ENCODE measurements at places on chromosomes 12 and 14. TPM values are rescaled to one million over a fixed set of nuclear protein-coding genes. Genes with fewer than 3 reads are reported as not detected.
A peak's percentile ranks its signal among the peaks of the same experiment; 100 is the strongest.

GRCh38 chr12:60704171-60704914, 1108.5 kb downstream of the SLC16A7 start:
- no peaks in the 10 kb centered on the region for H3K36me3 ChIP-seq
- no peak overlapping the region for H3K27ac ChIP-seq
- no peak overlapping the region for H3K4me3 ChIP-seq
- H3K4me1 ChIP-seq: no peaks in the 10 kb centered on the region
- no peak for DNase-seq

DNA sequence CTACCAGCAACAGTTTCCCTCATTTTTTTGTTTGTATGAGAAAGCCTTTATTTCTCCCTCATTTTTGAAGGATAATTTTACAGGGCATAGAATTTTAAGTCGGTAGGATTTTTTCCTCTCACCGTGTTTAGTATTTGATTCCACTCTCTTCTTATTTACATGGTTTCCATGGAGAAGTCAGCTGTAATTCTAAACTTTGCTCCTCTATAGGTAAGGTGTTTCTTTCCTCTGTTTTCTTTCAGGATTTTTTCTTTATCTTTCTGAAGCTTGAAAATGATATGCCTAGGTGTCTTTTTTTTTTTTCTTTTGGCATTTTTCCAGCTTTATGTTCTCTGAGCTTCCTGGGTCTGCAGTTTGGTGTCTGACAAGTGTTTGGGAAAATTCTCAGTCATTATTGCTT, 75.6 kb upstream of the ETV6 start:
- no peak for DNase-seq
- H3K36me3 ChIP-seq: peaks cover 4% of the 10 kb centered on the region
- no peaks in the 10 kb centered on the region for H3K27me3 ChIP-seq
- H3K27ac ChIP-seq: no peak overlapping the region

- H3K36me3 ChIP-seq: no peaks in the 10 kb centered on the region
- no peak overlapping the region for H3K4me3 ChIP-seq
- no peak overlapping the region for H3K27ac ChIP-seq
- no peaks in the 10 kb centered on the region for H3K4me1 ChIP-seq
- H3K27me3 ChIP-seq: peaks cover 7% of the 10 kb centered on the region
- no peak for DNase-seq
These were observed 27.7 kb downstream of the KRT18 start for GRCh38 chr12:52976574-52977071.

DNA sequence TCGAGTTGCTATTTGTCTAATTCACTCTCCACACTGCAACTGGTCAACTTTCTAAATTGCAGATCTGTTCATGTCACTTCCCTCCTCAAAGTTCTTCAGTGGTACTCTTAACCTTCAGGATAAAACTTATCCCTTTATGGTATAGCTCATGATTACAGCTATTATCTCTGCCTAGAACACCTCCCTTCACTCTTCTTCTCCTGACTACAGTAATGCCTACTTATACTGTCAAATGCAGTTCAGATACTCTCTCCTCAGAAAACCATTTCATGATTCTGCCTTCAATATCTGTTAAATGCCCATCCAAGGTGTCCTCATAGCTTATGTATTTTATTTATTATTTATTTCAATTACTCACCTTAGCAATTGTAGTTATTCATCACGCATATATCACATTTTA, 85.5 kb downstream of the FAR2 start:
- H3K4me1 ChIP-seq: no peaks in the 10 kb centered on the region
- H3K27me3 ChIP-seq: no peaks in the 10 kb centered on the region
- no peak for DNase-seq
- no peak overlapping the region for H3K27ac ChIP-seq

- H3K4me3 ChIP-seq: peak overlapping the region; percentile 82
- no peak overlapping the region for H3K27ac ChIP-seq
- H3K36me3 ChIP-seq: peaks cover 7% of the 10 kb centered on the region
- peaks cover 21% of the 10 kb centered on the region for H3K4me1 ChIP-seq
- DNase-seq: no peak
These were observed 1.7 kb downstream of the USP44 start for GRCh38 chr12:95549392-95550084.

GRCh38 chr14:75837151-75837787, 144.5 kb downstream of the TGFB3 start:
- no peak for DNase-seq
- peaks cover 4% of the 10 kb centered on the region for H3K4me1 ChIP-seq
- no peaks in the 10 kb centered on the region for H3K36me3 ChIP-seq
- no peak overlapping the region for H3K27ac ChIP-seq
- no peak overlapping the region for H3K4me3 ChIP-seq
- H3K27me3 ChIP-seq: peaks cover 4% of the 10 kb centered on the region

DNA sequence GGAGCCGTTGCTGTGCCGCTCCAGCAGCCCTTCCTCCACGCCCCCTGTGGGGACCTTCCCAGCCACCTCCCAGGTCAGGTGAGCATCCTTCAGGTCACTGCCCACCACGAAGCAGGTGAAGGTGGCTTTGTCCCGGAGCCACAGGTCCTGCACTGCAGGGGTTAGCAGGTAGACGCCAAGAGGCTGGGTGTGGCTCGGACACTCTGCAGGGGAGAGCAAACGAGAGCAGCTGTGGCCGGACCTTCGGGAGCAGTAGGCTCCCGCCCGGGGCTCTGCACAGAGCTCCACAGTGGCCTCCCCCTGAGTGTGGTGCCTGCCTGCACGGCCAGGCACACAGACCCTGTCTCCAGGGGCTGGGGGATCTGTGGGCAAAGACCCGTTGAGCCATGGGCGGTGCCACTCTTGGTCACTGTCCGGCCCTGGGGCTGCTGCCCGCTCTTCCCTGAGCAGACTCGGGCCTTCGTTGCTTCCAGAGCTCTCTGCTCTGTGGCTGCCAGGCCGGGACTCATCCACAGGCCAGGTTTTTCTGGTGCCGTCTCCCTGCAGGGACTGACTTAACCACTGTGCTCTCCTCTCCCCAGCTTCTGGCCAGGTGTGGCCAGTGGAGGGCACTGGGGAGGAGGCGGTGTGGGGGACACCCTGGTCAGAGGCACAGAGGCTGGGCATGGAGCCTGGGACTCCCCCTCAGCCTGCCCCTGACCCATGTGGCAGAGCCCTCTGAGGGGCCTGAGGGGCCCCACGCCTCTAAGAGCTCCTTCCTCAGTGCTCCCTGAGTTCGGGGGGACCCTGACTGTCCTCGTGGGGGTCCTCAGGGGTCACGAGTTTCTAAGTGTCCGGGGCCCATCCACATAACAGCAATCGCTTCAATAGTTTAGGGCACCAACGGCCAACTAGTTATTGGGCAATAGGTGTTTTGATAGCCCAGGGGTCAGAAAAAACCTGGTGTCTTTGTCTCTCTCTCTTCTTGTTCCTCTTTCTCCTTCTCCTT, 314.9 kb downstream of the TMEM121 start:
- peaks cover 7% of the 10 kb centered on the region for H3K27me3 ChIP-seq
- no peaks in the 10 kb centered on the region for H3K4me1 ChIP-seq
- no peak for DNase-seq

DNA sequence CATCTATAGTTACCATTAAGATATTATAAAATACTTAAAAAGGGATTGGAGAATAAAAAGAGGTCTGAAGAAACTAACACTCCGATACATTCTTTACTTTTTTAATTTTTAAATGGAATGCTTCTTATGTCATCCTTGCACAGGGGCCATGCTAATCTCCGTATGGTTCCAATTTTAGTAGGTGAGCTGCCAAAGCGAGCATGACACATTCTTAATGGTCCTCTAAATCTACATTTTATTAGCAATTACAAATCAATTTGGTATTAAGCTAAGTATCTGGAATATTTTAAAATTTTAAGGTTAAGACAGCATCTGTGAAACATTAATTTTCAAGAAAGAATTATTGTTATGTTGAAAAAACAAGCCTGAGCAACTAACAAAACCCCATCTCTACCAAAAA, 6.2 kb upstream of the ARID4A start:
- H3K27me3 ChIP-seq: no peaks in the 10 kb centered on the region
- H3K4me1 ChIP-seq: no peaks in the 10 kb centered on the region
- no peaks in the 10 kb centered on the region for H3K36me3 ChIP-seq
- no peak overlapping the region for H3K4me3 ChIP-seq
- no peak overlapping the region for H3K27ac ChIP-seq
- no peak for DNase-seq

DNA sequence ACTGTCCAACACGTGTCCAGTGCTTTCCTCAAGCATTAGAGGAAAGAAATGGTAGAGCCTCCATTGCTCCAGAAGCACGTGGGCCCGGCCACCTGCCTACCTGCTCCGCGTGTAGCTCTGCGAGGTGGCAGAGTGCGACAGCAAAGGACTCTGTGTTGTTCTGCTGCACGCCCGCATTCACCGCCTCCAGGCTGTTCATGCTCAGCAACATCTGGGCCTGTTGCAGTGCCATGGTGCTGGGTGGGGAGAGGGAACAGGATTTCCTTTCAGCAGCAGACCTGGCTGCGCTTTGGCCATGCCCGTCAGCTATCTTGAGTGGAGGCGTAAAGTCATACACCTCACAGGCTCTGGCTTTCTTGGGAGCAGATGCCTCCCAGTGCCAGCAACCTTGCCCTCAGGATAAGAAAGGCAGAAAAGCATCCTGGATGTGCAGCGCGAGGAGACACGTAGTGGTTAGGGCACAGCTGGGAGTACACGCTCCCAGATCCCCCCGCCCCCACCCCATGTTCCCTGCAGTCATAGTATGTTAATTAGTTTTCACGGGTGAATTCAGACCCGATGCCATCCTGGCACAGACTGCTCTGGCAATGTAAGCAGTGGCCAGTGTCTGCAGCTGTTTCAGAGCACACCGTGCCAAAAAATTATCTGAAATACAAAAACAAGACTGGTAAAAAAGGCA, 25.1 kb downstream of the ANAPC5 start:
- H3K4me1 ChIP-seq: no peaks in the 10 kb centered on the region
- no peaks in the 10 kb centered on the region for H3K36me3 ChIP-seq

DNA sequence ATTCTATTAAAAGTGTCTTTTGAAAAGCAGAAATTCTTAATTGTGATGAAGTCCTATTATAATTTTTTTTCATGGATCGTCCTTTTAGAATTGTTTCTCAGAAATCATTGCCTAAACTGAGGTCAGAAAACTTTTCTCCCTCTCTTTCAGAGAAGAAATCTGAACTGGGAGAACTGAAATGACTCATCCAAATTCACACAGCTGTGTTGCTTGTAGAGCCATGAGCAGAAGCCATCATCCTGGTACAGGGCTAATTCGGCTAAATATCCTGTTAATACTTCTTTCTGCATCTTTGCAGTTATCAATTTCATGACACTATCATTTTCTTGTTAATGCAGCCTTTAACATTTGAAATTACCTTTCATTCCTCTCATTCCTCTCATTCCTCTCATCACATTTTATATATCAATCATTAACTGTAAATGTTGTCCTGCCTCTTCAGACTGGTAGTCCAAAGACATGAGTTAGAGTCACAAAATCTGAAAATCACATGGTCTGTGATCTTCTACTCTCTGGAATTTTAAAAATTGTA, 15.5 kb downstream of the SLC15A5 start:
- no peak for DNase-seq
- peaks cover 6% of the 10 kb centered on the region for H3K36me3 ChIP-seq
- no peak overlapping the region for H3K27ac ChIP-seq

DNA sequence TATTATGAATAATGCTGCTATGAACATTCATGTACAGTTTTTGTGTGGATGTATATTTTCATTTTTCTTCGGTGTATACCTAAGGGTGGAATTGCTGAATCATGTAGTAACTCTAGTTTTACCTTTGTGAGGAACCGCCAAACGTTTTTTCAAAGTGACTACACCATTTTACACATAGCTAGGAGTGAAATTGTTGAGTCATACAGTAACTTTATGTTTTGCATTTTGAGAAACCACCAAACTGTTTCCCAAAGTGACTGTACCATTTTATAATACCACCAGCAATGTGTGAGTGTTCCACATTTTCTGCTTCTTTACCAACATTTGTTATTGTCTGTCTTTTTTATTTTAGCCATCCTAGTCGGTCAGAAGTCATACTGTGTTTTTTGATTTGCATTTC, 3.1 kb upstream of the TPH2 start:
- H3K36me3 ChIP-seq: no peaks in the 10 kb centered on the region
- no peak overlapping the region for H3K4me3 ChIP-seq
- no peaks in the 10 kb centered on the region for H3K27me3 ChIP-seq
- no peak overlapping the region for H3K27ac ChIP-seq

GRCh38 chr12:64088431-64089349, 133.4 kb downstream of the KICS2 start:
- peaks cover 2% of the 10 kb centered on the region for H3K27me3 ChIP-seq
- no peak overlapping the region for H3K4me3 ChIP-seq
- DNase-seq: no peak
- no peaks in the 10 kb centered on the region for H3K36me3 ChIP-seq

DNA sequence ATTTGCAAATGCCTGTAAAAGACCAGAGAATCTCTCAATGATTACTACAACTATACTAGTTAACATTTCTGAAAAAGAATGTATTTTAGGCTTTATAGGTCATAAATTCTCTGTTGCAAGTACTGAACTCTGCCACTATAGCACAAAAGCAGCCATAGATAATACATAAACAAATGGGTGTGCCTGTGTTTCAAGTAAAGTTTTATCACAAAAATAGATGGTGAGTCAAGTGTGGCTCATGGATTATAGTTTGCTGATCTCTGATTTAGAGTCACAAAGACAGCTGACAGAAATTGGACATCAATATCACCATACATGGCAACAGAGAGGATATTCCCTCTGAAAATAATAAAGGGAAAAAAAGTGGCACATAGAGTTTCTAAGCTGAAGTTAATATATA, 68.1 kb downstream of the FSCB start:
- H3K36me3 ChIP-seq: no peaks in the 10 kb centered on the region
- peaks cover 2% of the 10 kb centered on the region for H3K27me3 ChIP-seq
- H3K4me1 ChIP-seq: peaks cover 2% of the 10 kb centered on the region
- H3K4me3 ChIP-seq: no peak overlapping the region
- no peak for DNase-seq

GRCh38 chr12:22038734-22039133, 7.3 kb upstream of the CMAS start:
- H3K4me3 ChIP-seq: no peak overlapping the region
- no peaks in the 10 kb centered on the region for H3K36me3 ChIP-seq
- peaks cover 2% of the 10 kb centered on the region for H3K27me3 ChIP-seq

GRCh38 chr14:79293482-79294177, 917.7 kb downstream of the DIO2 start:
- DNase-seq: no peak
- H3K27ac ChIP-seq: no peak overlapping the region
- H3K4me1 ChIP-seq: no peaks in the 10 kb centered on the region
- H3K4me3 ChIP-seq: no peak overlapping the region
- peaks cover 2% of the 10 kb centered on the region for H3K27me3 ChIP-seq

DNA sequence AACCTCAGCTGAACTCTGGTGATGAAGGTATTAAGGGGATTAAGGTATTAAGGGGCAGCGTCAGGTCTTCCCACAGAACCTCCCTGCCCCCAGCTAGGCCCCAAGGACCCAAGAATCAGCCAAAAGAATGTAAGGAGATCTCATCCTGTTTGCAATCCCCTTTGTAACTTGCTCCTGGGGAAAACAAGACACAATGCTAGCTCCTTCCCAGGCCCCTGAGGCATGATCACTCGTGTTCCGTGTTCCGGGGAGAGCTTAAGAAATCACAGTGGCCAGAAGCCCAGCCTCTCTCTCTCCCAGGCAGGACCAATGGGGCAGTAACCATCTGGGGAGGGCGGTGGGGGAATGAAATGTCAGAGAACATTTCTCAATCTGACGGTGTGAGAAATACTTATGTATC, 33.2 kb downstream of the PIGH start:
- H3K27me3 ChIP-seq: peaks cover 2% of the 10 kb centered on the region
- H3K27ac ChIP-seq: no peak overlapping the region
- peaks cover 9% of the 10 kb centered on the region for H3K4me1 ChIP-seq
- H3K4me3 ChIP-seq: no peak overlapping the region
- no peak for DNase-seq
- H3K36me3 ChIP-seq: no peaks in the 10 kb centered on the region

The CDKL1 gene
- total RNA-seq: 3.4 TPM

The SLCO1B1 gene
- total RNA-seq: not detected

The SSPN gene
- 0.91 TPM for total RNA-seq

The KRT2 gene
- not detected for total RNA-seq

The RILPL2 gene
- total RNA-seq: 0.10 TPM

The ANKRD33 gene
- not detected for total RNA-seq

The SYNDIG1L gene
- 1.5 TPM for total RNA-seq

The RHEBL1 gene
- total RNA-seq: 2.3 TPM

All from glutamatergic neuron (in vitro differentiated cells).